ENCODE measurements at places on chromosomes 5 and 9.

DNA sequence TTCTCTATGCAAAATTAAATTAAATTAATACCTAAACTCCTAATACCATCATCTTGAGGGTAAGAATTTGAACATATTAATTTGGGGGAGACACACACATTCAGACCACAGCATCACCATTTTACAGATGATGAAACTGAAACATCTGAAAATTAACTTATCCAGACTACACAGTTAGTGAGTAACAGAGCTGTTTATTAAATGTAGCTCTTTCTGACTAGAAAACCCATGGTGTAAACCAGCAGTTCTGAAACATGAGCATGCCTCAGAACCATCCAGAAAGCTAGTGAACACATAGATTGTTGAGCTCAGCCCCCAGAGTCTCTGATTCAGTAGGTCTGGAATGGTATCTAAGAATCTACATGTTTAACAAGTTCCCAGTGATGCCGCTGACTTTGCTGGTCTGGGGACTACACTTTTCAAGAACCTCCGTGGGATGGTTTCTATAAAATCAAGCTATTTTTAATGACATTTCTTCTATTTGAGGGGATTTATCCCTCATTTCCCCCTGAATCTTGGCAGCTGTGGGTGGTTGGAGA, 113.5 kb downstream of the RORB start:
- no peak for DNase-seq

GRCh38 chr5:40270274-40270845, 409.4 kb upstream of the PTGER4 start:
- no peak for DNase-seq

DNA sequence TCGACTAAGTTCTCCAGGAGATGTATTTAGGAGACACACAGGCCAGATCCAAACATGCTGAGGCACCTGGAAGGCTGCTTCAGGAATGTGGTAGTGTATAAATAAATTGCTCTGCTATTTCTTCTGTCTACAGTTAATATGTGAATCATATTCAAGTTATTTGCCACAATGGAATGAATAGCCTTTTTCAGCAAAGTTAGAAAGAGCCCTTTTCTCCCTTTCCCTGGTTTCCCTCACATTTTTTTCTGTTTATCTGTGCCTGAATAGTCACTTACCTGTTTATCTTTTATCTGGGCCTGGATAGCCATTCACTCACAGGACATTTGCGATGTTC, 44.1 kb upstream of the CLINT1 start:
- DNase-seq: no peak

DNA sequence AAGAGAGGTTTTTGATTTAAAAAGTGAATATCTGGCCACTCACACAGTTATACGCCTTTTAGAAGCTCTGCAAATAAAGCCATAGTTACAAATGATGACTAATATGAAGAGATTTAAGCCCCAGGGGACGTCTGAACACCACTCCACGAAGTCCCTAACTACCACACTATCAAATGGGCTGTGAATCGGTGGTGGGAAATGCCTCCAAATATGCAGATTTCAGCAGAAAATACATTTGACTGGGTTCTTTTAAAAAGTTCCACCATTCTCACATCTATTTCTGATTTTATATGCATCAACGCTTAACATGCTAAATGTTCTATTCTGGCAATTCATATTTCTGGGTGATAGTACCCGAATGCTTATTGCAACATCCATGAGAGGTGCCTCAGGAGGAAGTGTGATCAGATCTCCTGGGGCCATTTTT, 22.5 kb downstream of the TICAM2 start:
- no peak for DNase-seq

- no peak for DNase-seq
Measured at GRCh38 chr9:133113163-133113948, 7.7 kb downstream of the RALGDS start.

- no peak for DNase-seq
Measured at GRCh38 chr9:85040146-85040545, 370.6 kb downstream of the NTRK2 start.

- DNase-seq: no peak
Measured at GRCh38 chr5:9570876-9571275, 25.0 kb upstream of the SEMA5A start.

- no peak for DNase-seq
Measured at GRCh38 chr5:180336234-180337020, 16.7 kb downstream of the GFPT2 start.

- DNase-seq: no peak
Measured at GRCh38 chr9:100492952-100493351, 20.0 kb downstream of the TMEFF1 start.

DNA sequence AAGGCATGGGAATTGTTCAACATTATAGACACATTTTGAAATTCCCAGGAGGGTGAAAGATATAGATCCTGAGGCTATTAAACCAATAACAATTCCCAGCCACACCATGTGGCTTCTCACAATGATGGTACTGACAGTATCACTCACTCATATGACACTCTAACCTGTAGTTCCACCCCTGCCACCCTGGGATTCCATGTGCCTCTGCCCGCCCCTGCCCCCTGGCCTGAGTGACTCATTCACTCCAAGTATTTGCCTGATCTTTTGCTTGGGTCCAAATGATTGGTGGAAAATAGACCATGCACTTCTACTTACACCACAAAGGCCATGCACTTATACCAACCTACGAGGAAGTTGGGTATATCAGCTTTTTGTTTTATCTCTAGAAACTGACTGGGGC, 305.2 kb upstream of the DAB2 start:
- DNase-seq: no peak

- no peak for DNase-seq
Measured at GRCh38 chr9:72684615-72685014, 163.2 kb downstream of the TMC1 start.

DNA sequence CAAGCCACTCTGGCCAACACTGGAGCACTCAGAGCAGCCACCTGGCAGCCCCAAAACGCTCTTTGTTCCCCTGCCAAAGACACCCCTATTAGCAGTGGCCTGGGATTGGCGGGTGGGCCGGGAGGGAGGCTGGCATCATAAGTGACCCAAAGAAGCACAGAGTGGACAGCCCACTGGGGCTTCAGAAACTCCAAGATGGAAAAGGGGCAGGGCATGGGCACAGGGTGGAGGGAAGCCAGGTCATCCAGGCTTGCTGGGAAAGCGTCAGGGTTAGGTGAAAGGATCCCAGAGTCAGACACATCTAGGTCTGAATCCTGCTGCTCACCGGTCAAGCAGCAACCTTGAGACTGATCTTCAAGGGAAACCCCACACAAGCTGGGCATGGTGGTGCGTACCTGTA, 14.8 kb downstream of the EEIG1 start:
- no peak for DNase-seq

GRCh38 chr9:87653941-87654340, 72.0 kb upstream of the CTSL start:
- no peak for DNase-seq

GRCh38 chr9:72734631-72735030, 213.2 kb downstream of the TMC1 start:
- DNase-seq: no peak

DNA sequence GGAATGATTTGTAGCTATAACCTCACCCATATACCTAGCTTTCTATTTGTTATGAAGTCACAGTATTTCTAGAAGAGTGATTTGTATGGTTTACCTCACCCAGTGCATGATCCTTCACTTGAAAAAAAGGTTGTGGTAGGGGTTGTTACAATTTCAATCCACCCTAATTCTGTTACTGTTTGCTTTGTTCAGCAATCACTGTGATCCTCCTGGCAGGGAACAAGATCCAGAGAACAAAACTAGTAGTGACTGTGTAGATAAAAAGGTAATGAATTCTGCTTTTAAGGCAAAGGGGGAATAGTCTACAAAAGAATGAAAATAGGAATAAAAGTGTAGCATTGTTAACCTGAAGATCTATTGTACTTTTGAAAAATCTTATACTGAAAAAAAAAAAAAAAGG, 191.3 kb upstream of the SH3GL2 start:
- DNase-seq: no peak

DNA sequence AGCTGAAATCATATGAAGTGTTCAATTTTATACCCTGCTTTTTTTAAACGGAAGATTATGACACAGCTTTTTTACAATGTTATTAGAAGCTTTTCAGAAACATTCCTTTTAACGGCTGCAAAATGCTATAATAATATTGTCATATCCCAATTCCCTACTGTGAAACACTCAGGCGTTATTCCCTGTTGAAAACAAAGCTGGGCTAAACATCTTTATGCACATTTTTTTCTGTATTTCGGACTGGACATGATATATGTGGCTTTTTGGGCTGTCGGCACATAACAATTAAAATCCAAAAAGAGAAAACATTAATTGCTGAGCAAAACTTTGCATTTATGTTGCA, 12.0 kb upstream of the CTSL start:
- no peak for DNase-seq

DNA sequence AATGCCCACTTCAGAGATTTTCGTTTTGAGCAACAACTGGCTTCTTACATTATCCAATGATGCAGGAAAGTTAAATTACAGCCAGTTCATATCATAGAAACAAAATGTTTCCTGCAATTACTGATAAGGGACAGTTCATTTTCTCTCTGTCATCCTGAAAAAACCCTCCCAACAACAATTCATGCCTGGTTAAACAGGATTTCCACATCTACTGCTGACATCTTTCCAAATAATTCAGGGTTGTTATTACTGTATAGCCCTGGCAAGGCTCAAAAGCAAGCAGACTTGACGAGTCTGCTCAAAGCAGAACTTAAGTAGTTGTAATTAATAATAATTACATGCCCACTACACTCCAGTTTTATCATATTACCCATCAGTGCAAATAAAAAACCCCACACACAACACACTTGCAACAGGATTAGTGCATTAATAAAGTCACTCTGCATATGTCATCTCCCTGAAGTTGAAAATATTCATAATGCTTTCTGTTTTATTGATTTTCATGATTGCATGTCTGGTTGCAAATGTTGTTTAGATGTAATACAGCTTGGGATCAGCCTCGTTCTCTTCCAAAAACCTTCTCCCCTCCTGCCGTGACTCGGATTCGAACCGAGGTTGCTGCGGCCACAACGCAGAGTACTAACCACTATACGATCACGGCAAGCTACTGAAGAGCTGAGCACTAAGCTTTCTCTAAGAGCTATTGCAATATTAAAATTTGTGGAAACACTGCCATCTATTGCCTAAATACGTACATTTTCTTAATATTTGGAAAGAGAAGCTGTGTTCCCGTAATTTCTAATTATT, 119.6 kb upstream of the NFIB start:
- no peak for DNase-seq

DNA sequence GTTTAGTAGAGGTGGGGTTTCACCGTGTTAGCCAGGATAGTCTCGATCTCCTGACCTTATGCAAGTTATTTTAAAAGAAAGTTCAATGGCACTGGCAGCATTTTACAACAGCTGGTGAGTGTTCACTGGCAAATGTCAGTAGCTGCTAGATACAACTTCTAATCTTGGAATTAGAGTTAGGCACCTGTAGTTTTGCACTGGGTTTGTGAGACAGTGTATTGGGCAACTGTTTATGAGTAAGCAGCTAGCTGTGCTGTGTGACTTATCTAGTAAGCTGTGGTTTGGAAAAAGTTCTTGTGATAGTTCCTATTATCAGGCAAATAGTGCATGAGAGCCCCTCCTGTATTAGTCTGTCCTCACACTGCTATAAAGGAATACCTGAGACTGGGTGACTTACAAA, 61.5 kb downstream of the UBE2QL1 start:
- DNase-seq: no peak
